Left forelimb (tissue), 1 donor: ENCODE measurements at places on chromosomes 11 and 22.

- DNase-seq: no peak
Measured at GRCh38 chr11:47688111-47688510, 27.1 kb downstream of the AGBL2 start.

DNA sequence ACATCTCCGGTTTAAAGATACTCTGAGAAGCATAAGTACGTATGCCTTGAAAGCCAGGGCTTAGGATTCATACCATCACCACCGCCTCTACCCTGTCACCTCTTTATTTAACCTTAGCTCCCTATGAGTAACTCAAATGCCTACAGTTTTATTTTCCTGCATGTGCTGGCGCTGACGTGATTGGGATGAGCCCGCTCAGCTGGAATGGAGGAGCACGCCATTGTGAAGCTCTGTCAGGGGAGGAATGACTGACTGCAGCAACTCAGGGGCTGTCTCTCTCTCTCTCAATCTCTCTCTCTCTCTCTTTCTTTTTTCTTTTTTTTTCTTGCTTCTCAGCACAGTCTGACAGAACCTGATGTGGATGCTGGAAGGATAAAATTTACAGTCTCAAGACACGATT, 12.4 kb downstream of the CAVIN3 start:
- no peak for DNase-seq

- peak; percentile 25 for DNase-seq
Measured at GRCh38 chr22:47566491-47566890, 804.0 kb downstream of the TBC1D22A start.

DNA sequence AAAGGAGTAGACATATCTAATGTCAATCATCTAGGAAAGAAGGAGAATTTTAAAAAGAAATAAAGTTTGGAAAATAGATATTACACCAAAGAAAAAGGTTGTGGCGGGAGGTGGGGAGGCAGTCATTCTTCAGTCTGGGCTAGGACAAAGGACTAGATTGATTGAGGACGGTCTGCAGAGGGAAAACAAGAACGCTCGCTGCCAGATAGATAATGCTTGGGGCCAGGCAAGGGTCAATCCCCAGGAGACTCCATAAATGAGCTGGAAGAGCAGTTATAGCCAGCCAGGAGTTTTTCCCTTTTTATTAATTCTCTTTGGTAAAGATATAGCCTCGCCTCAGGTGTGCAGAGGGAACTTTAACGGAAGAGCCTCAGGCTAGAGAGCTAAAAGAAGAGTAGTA, 6.3 kb downstream of the TRPC6 start:
- DNase-seq: no peak

- DNase-seq: no peak
Measured at GRCh38 chr11:111954154-111954553, 17.0 kb downstream of the DIXDC1 start.

DNA sequence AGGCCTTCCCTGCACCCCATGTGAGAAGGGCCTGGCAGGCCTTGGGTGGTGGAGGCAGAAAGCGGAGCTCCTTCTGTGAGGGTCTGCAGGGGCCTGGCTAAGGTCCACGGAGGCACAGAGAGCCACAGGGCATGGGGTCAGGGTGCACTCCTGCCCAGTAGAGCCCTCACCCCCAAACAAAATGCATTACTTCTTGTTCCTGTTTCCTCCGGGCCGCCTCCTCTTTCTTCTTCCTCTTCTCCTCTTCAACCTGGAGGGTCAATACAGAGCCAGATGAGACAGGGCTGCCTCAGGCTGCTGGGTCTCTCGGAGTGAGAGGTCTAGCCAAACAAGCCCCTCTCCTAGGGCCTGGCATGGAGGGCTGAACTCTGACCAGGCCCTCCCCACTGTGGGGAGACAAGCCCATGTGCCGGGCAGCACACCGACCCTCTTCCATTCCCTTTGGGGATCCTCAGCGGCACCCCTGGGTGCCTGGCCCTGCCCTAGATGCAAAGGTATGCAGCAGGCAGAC, 10.3 kb upstream of the NAP1L4 start:
- DNase-seq: peak; percentile 53

DNA sequence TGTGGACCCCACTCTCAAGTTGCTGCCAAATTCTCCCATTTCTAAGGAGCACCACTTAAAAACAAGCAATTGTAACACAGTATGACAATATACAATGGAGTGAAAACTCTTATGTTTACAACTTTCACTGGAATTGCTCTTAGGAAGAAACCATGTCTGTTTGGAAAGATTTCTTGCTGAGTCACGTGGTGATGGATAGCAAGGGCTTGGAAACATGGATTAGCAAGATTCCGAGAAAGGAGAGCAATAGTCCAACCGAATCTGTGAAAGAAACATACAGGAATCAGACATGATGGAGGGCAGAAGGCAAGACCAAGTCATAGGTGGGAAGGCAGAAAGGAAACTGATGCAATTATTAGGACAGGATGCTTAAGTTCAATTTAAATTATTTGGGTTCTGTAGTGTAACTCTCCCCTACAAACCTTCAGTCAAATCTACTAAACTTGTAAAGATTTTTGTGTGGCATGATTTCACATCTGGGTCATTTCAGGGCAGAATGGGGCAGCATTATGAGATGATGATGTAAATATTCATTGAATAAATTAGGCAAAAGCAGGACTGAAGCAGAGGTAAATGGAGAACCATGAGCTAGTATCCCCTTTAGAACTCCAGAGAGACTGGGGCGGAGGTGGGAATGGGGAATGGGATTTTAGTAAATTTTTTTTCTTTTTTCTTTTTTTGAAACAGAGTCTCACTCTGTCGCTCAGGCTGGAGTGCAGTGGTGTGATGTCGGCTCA, 27.8 kb upstream of the THY1 start:
- no peak for DNase-seq

- no peak for DNase-seq
Measured at GRCh38 chr11:88484873-88485621, 147.5 kb upstream of the CTSC start.

DNA sequence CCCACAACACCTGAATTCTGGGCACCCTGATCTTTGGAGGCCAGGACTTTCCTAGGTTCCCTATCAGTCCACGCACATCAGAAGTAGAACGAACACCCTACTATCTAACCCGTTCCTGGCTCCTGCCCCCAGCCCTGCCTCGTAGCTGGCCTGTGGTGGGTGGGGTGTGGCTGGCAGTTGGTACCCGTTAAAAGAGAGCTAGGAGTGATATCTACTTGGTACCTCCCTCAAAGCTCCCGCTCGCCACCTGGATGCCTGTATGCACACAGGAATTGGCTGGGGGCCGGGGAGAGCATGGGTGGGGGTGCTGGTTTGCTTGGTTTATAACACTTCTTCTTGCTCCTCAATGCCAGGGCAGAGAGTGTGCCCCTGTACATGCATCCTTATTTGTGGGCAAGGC, 14.0 kb upstream of the NECTIN1 start:
- DNase-seq: no peak

DNA sequence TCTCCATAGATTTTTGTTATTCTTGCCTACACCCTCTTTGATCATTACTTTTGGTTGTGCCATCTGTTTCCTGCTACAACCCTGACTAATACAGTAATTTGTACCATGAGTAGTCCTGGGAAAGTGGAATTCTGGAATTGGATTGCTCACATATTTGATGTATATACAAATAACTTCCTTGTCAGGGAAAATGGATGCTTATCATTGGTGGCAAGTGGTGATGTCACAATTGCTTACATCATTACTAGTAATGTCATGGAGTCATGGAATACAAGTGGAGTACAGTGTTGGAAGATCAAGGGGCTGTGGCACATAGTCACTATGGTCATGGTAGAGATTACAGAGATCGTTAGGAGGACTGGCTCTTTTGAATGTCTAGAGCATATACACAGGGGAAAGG, 24.4 kb downstream of the AASDHPPT start:
- DNase-seq: no peak

DNA sequence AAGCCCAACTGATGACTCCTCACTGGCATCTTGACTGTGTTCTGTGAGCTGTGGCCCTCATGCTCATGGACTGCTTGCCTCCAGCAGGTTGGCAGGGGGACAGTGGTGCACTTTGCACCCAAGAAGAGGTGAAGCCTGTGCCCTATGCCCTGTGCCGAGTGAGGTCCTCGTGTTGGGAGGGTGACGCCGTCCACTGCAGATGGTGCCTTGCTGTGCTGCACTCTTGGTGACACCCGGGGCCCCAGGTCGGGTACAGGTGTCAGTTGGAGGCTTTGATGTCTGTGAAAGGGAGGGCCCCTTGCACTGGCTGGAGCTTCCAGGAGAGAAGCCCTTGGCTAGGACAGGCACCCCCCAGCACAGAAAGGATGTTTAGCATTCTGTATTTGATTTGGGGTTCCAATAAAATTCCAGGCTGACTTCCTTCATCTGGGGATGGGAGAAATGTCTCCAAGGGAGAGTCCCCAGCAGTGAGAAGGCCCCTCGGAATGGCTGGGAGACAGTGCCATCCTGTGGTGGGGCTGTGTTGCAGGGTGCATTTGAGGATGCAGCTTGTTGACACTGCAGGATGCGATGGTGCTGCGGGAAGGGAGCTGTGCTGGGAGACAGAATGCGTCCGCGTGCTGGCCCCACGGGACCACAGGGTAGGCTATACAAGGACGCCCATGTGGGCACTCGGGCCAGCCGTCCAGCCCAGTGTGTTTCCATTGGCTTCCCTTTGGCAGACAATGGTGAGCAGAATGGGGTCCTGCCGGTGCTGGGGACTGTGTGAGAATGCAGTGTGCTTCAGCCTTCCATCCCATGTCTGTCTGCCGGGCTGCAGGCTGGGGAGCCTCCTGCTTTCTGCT, 2.5 kb upstream of the ZDHHC8 start:
- DNase-seq: no peak

DNA sequence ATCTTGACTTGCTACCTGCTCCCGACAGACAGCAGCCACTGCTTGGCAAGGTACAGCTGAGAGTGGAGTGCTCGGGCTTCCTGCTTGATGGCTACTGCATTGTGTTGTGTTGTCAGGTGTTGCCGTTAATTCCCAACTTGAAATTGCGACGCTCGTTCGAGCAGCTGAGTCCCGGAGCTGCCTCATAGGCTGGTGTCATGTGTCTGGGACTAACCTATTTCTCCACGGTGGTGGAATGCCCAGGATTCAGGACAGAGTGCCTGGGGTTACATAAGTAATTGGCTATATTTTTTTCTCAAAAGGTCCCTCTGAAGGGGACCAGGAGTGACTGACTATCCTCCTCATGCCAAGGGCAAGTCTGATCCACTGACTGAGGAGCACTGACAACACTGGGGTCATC, 18.5 kb downstream of the COMMD9 start:
- no peak for DNase-seq

DNA sequence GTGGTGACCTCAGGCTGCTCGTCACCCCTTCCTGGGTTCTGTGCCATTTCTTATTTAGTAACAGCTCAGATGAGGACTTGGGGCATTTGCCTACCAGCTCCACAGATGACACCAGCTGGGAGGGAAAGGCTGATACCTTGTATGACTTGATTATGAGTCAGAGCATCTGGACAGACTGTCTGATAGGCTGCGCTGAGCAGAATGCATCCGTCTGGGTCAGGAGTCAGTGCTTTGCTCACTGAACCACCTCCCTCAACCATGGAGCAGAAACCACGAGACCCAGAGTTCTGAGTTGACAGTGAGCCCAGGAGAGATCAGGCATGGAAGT, 6.8 kb downstream of the ST14 start:
- DNase-seq: no peak

GRCh38 chr22:36277482-36278291, 24.8 kb downstream of the APOL1 start:
- no peak for DNase-seq

DNA sequence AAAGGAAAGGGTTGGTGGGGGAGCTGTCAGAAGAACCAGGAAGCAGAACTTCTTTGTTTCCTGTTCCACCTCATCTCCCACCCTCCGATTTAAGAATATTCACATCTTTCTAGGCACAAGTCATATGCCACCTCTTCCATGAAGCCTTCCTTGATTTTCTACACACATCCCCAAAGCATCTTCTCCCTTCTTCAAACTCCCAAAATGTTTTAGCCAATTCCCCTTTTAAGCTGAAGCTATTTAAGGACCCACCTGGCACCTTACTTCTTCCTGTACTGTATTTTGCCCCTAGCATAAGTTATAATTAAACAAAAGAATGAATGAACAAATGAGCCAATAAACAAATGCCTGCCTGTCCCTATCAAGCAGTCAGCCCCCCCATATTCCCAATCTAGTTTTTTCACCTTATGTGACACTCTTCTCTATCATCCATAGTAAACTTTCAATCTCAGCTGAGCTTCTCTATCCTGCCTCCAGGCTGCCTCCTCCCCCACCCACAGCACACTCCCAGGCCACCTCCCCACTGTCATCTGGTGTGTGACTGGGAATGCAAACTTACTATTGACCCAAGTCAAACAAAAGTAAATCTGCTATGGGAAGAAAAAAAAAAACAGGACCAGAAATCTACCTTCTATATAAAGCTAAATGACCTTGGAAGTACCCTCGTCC, 3.9 kb downstream of the TNKS1BP1 start:
- DNase-seq: no peak

DNA sequence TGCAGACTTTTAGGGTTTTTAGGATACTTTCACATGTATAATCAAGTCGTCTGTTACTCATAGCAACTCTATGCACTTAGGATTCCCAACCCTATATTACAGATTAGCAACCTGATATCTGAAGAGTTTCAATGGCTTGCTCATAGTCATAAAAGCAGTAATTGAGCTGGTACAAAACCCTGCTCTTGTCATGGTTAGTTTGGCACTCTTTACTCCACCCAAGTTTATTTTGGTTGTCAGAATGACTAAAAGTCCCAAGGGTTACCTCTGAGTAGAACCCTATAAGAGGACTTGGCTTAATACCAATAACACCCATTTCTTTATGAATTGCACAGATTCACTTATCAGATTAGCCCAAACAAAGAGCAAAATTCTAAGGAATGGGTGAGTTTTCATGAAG, 550.6 kb downstream of the SOX6 start:
- DNase-seq: no peak

DNA sequence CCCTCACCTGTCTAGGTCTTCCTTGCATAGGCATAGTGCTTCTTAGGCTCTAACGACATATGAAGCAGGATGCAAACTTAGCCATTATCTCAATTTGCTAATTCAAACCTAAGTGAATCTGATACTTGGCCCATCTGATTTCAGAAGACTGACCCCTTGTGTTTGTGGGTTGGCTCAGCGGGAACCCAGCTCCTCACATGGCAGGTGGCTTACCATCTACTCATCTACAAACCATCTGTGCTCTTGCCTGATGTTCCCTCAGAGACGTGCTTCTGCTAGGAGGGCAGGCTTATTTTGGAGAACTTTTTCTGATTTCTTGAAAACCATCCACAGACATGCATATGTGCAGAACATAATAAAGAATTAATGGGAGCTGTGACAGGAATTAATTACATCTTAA, 15.2 kb downstream of the ELMOD1 start:
- DNase-seq: no peak

GRCh38 chr11:64954201-64954600, 17.7 kb downstream of the MAJIN start:
- DNase-seq: no peak

- DNase-seq: no peak
Measured at GRCh38 chr11:12007230-12007593, 1.2 kb downstream of the DKK3 start.

DNA sequence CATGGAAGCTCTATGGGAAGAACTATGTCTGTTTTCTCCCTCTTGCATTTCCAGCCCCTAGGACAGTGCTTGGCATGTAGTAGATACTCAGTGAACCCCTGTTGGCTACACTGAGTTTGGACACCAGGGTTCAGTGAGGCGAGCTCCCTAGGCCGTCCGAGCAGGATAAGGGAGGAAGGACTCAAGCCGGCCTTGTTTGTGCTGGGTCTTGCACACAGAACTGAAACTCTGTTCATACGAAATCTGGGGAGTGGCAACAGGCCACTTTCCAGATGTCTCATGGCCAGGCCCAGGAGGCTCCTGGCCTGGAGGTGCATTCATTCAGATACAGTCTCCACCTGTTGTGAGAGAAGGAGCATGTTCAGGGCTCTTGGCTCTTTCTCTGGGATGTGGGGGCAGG, 23.6 kb upstream of the LMO1 start:
- no peak for DNase-seq
